ENCODE measurements at places on chromosomes 6 and 20. TPM values are rescaled to one million over a fixed set of nuclear protein-coding genes. Genes with fewer than 3 reads are reported as not detected.

- no peak for DNase-seq
Measured at GRCh38 chr20:53220482-53221307, 248.5 kb downstream of the TSHZ2 start.

- DNase-seq: no peak
Measured at GRCh38 chr20:26208296-26209091, 511.8 kb upstream of the ZNF337 start.

GRCh38 chr6:1399085-1399780, 9.9 kb downstream of the FOXF2 start:
- DNase-seq: no peak

The UNC93A gene
- not detected for polyA plus RNA-seq

The SERPINB1 gene
- 12.8 TPM for polyA plus RNA-seq

The TSPO2 gene
- polyA plus RNA-seq: 0.70 TPM

The CRISP2 gene
- not detected for polyA plus RNA-seq

The NRSN1 gene
- polyA plus RNA-seq: not detected

GRCh38 chr6:150236544-150236943, 93.7 kb downstream of the PPP1R14C start:
- DNase-seq: no peak

- no peak for DNase-seq
Measured at GRCh38 chr20:57770852-57771720, 61.3 kb upstream of the PMEPA1 start.

- DNase-seq: no peak
Measured at GRCh38 chr20:35271073-35271882, 6.6 kb downstream of the MMP24OS start.

- no peak for DNase-seq
Measured at GRCh38 chr20:50815162-50815989, 20.5 kb downstream of the BCAS4 start.

The SMLR1 gene
- 0.10 TPM for polyA plus RNA-seq

GRCh38 chr6:69026243-69026642, 391.2 kb downstream of the ADGRB3 start:
- no peak for DNase-seq

The STAU1 gene
- 52.1 TPM for polyA plus RNA-seq
